Muscle of leg (tissue), 16 donors: ENCODE measurements at places on chromosomes 1 and 21. TPM values are rescaled to one million over a fixed set of nuclear protein-coding genes. Genes with fewer than 3 reads are reported as not detected.

DNA sequence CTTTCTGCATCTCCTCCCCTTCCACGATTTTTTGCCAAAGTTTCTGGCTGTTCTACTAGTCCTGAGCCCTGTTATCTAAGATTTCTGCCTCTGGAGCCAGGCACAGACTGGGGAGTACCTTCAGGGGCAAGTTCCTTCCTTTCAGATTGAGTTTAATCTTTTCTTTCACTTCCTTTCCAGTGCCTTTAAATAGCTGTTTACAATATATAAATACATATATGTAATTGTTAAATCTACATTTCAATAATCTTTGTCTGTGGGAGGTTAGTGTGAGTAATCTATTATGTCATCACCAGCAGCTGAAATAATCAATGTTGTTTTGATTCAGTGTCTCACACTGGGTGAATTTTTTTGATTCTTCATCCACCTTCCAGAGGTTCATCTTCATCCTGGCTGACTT lies 31.8 kb downstream of the DIPK1A start:
- no peak for DNase-seq

GRCh38 chr1:31891280-31891679 lies 46.9 kb downstream of the PTP4A2 start:
- DNase-seq, result no peak

- peak; percentile 84 for DNase-seq
Observed at GRCh38 chr1:23169727-23170335, 1.2 kb upstream of the LUZP1 start.

- DNase-seq, result no peak
Observed at GRCh38 chr1:208782186-208782585, 538.0 kb upstream of the PLXNA2 start.

- no peak for DNase-seq
Observed at GRCh38 chr1:112285316-112285715, 110.7 kb upstream of the CTTNBP2NL start.

DNA sequence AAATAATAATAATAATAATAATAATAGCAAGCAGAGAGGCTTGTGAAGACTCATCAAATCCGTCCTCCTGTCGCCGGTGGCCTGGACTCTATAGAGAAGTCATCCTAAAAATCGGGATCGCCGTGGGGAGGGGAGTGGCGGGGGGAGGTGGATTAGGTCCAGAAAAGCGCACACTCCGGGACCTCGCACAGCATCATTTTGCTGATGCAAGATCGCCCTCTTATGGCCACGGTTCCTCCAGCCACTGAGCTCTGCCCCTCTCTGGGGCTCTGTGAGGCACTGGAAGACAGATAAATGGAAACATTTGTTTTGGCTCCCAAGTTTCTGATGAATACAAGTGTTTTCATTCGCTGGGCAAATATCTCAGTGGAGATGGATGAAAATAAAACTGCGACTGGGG lies 612.0 kb downstream of the MATN1 start:
- peak; percentile 52 for DNase-seq

- no peak for DNase-seq
Observed at GRCh38 chr21:14741256-14741655, 195.1 kb upstream of the SAMSN1 start.

SLC16A4 gene
- polyA plus RNA-seq, result 6.5 TPM

KLHDC8A gene
- polyA plus RNA-seq, result 0.84 TPM

MYOC gene
- 5.5 TPM for polyA plus RNA-seq

CD244 gene
- polyA plus RNA-seq, result 0.31 TPM

KIF2C gene
- polyA plus RNA-seq, result 9.7 TPM
